Astrocyte of the cerebellum (primary cell): ENCODE measurements at places on chromosomes 16 and 17.

DNA sequence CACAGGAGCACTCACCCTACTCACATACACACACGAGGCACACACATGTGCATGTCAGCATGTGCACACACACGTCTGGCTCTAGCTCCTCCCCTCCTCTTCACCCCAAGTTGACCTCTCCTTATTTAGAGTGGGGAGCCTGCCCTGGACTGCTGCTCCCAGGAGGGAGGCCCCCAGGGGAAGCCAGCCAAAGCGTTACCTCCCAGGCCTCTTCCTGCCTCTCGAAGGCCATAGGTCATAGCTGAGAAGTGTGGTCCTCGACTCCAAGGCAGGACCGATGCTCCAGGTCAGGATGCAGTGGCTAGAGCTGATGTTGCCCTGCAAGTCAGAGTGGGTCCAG, 18.8 kb downstream of the POLR3K start:
- DNase-seq = no peak

GRCh38 chr17:38733982-38734973, 4.1 kb downstream of the CISD3 start:
- DNase-seq = no peak

- DNase-seq = no peak
Measured at GRCh38 chr16:62583414-62583813, 547.2 kb upstream of the CDH8 start.

GRCh38 chr17:20225162-20226115, 216.3 kb downstream of the SPECC1 start:
- no peak for DNase-seq

DNA sequence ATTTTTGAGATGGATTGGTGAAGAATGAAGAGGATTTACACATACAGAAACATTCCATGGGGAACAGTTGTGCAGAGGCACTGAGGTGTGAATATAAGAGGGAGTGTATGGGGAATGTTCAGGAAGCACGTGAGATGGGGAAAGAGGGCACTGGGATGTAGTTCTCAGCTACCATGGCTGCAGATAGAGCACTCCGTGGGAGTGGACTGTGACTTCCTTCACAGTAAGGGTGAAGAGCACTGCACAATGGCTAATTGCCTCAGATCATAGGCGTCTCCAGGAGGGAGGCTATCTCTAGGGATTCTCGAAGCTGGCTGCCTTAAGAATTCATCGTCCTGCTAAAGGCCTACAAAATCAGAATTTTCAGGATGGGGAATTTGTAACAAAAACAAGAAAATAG, 7.0 kb downstream of the YPEL2 start:
- no peak for DNase-seq

GRCh38 chr17:19896679-19897078, 28.9 kb upstream of the ULK2 start:
- DNase-seq = no peak
